ENCODE measurements at places on chromosomes 5 and 9.

DNA sequence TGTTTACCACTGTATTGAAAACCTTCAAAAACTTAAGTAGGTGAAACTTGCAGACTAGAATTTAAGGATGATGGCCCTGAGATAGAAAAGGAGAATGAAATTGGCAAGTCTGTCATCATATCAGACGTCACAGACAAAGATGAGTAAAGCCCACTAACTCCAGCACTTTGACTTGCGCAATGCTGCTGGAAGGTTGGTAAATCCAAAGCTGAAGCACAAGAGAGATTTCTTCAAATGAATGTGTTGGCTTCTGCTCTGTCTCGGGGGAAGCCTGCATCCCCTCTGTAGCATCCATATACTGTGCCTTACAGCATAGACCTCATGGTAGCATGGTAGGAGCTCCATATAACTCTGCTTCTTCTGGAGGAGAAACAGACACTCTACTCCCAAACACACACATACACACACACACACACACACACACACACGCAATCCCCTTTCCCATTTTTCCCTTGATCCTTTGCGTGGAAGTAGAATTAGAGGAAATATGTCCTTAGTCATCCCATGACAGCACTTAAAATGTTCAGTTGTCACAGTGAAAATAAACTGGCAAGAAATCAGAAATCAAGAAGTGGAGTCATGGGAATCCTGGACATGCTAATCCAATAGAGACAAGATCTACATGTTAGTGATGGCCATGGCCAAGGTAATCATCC is 241.5 kb downstream of the NR3C1 start:
- DNase-seq = no peak

GRCh38 chr5:54883374-54884194 is 101.8 kb downstream of the ESM1 start:
- no peak for DNase-seq

- no peak for DNase-seq
Observed at GRCh38 chr5:143539742-143540141, 136.3 kb upstream of the NR3C1 start.

GRCh38 chr9:115743709-115744605 is 409.6 kb upstream of the PAPPA start:
- DNase-seq = no peak

DNA sequence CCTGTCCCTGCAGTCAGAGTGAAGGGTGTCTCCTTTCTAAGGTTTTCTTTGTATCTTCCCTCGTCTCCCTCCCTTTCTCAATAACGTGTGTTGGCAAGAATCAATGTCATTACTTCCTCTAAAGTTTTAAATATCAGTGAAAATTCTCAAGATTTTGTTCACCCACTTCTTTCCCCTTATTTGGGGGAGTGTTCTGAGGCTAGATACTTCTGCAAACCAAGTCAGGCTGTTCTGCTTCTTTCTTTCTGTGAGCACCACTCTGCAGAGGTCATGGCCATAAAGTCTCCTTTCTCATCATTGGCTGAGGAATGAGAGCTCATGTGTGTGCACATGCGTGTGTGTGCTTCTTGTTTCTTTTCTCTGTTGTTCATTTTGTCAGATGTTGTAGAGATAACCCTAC is 26.6 kb upstream of the SPATA31C2 start:
- no peak for DNase-seq

GRCh38 chr5:124395287-124395686 is 351.2 kb downstream of the ZNF608 start:
- no peak for DNase-seq

DNA sequence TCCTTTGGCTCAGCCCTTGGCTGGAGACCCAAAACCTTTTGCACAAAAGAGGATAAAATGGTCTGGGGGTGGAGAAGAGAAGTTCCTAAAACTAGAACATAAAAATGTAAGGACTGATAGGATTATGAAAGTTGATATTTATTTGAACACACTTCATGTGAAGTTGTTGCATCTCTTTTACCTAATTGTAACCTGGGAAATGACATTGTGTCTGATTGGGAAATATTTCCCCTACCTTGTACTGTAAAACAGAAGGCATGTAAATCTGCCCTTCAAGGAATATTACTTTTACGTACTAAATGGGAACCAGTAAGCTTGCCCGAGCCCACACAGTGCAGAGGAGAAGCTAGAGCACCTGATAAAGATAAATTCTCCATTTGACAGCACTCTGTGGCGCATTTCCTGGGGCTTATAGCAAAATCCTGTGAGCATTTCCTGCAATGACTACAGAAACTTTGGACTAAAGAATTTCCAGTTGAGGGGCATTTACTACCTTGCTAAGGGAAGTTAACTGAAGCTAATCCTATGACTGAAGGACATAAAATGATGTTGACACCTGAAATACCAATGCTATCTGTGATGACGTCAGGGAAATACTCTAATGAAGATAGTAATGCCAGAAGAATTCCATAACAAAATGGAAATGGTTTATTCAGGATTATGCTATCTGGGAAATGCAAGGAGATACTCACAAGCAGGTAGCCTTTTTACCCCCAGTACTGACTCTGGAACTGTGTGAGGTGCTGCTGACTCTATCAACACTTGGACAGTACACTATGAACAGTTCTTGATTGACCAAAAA is 78.3 kb upstream of the LIFR start:
- no peak for DNase-seq

DNA sequence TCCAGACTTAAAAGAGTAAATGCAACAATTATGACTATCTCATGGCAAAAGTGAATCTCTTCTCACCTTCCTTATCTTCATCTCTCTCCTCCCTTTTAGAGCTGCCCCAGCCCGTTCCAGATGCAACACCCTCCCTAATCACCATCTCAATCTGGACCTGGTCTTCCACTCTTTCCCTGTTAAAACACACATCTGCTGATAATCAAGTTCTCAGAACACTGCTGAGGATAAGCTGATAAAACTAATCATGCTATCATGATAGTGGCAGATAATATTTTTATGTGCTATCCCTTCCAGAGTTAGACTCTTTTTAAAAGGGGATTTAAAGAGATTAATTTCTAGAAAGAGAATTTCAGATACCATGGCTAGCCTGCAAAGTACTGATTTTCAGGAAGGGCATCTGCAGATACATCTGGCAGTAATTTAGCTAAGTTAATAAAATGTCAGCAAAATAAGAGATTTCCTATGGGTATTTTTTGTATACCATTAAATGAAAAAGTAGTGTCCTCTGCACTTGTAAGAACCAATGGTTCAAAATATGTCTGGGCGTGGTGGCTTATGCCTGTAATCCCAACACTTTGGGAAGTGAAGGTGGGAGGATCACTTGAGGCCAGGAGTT is 17.2 kb downstream of the SGTB start:
- DNase-seq = no peak

DNA sequence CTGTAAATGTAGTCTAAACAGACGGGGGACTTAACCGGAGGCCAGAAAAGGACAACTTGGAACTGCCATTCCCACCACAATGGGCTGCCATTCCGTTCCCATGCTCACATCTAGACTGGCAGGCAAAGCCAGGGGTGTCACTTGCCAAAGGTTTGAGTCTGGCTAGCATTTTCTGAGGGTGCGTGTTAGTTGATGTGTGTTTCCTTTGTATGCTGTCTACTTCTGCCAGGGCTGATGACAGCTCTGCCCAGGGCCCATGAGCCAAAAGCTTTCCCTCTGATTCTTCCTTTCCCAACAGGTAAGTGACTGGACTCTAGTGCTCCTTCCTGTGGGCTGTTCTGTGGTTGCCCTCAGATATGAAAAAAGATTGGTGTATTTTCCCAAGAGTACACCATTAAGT is 68.0 kb downstream of the ZNF608 start:
- no peak for DNase-seq

- DNase-seq = no peak
Observed at GRCh38 chr9:118711843-118712242, 657.4 kb downstream of the BRINP1 start.

DNA sequence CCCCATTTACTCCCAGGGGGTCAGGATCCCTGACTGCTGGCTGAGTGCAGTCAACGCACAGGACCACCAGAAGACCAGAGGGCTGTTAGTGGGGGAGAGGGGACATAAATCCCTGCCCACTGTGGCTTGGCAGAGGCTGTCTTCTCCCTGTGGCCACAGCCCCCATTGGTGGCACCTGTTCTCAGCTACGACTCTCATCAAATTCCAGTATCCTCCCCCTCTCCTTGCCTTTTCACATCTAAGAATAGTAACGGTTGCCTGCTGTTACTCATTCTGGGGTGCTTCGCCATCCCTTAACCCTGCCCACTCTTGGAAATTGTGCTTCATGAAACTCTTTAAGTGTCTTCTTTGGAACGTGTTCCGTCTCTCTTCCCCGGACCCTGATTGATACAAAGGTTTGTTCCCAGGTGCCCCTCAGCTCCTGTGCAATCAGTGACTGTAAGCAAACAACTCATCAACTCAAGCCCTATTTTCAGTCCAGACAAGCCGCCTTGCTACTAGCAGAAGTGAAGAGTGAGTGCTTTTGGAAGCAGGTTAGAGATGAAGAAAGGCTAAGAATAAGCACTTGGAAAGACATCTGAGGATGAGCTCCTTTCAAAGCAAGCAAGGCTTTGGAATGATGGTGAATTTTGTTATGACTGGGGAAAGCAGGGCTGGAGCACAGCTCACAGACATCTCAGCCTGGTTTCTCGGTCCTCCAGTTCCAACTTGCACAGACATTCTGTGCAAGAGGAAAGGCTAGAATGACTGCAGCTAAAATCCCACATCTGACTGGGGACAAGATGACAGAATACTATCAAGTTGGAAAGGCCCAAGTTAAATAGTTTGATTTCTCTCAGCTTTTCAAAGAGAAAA is 22.9 kb upstream of the DENND1A start:
- no peak for DNase-seq

- no peak for DNase-seq
Observed at GRCh38 chr5:98741926-98742325, 31.5 kb upstream of the RGMB start.

GRCh38 chr9:94672811-94673487 is 33.6 kb upstream of the FBP1 start:
- DNase-seq = no peak

DNA sequence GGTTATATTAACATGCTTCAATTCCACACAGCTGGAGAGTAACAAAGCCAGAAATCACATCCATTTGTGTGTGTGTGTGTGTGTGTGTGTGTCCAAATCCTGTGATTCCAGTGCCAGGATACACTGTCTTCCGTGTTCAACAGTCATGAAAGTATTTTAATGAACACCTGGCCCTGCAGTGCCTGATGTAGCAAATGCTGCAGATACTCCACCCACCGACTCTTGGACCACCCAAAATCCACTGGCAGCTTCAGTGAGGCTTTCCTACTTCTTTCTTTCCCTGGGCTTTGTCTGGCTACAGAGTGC is 13.1 kb upstream of the INSYN2B start:
- DNase-seq = no peak

DNA sequence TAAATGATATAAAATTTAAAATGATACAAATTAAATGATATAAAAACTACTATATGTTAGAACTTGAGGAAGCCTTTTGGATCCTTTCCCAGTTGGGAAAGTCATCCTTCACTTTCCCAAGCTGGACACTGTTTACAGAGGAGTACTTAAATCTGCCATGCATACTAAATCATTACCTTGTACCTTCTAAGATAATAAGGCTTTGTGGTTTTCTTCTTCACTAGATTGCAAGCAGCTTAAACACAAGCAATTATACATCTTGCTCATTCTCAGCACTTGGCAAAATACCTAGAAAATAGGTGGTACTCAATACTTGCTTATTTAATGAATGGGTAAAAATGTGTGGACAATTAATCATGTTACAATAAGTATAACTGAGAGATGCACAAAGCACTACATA is 666.8 kb downstream of the PTPRD start:
- DNase-seq = no peak

DNA sequence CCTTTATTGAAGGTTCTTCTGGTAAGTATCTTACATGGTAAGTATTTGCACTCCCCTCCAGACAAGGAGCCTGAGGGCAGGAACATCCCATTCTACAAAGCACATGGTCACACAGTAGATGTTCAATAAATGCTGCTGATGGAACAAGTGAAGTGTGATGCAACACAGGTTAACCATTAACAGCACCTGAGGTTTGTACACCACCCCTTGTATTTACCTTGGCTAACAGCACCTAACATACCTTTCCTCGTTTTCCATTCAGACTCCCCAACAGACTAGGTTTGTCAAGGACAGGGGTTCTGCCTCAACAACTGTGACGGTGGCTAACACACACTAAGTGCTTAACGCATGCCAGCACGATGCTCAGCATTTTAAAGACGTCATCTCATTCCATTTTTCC is 213.6 kb downstream of the MAPKAP1 start:
- DNase-seq = no peak

DNA sequence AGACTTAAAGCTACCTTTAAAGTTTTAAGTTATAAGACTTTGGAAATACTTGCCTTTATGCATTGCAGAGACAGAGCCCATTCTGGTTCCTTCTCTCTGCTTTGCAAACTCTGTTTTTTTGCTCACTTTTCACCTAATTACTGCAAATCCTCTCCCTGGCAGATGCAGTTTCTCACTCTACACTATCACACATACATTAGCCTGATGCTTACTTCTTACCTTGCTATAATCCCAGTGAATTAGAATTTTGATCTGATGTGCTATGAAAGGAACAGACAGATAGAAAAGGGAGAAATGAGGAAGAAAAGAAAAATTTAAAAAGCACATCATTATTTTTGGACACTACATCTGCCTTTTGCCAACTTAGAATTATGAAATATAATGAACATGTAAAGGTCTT is 489.5 kb upstream of the EDIL3 start:
- no peak for DNase-seq

GRCh38 chr5:131635684-131636572 is 899 bp upstream of the RAPGEF6 start:
- no peak for DNase-seq

DNA sequence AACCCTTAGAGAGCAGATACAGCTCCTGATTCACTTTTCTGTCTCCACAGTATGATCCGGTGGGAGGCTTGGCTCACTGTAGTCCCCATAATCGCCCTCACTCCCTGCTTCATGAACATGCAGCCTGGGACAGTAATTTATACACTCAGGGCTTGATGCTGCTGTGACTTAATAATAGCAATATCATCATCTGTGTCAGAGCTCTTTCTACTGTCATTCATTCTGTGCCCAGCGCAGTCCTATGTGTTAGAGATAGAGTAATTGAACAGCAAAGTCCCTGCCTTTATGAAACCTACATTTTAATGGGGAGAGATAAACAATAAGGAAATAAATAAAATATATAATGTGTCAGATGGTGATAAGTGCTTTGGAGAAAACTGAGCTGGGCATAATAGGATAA is 2.8 kb upstream of the HEMGN start:
- DNase-seq = no peak

- DNase-seq = no peak
Observed at GRCh38 chr5:147472664-147473475, 37.0 kb downstream of the DPYSL3 start.

DNA sequence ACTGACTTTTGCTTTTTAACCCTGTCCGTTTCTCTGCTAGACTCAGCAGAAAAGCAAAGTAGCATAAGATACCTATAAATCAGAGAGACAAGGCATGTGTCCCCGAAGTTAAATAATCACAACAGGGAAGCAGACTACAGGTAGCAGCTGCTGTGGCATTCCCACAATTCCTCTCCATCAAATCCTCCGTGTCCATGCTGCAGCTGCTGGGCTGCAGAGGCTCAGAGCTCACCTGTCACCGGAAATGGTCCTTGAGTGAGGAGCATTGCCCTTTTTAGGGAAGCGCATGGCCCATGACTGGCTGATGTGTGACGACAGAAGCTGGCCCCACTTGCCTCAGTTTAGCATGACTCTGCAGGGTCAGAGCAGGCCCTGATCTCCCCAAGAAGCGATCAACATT is 125.0 kb downstream of the MSX2 start:
- no peak for DNase-seq

All from T-helper 17 cell (primary cell).